Natural killer cell (primary cell): ENCODE measurements at places on chromosomes 3 and 15.

- no peak for DNase-seq
Observed at GRCh38 chr15:76100361-76100760, 40.6 kb downstream of the TMEM266 start.

DNA sequence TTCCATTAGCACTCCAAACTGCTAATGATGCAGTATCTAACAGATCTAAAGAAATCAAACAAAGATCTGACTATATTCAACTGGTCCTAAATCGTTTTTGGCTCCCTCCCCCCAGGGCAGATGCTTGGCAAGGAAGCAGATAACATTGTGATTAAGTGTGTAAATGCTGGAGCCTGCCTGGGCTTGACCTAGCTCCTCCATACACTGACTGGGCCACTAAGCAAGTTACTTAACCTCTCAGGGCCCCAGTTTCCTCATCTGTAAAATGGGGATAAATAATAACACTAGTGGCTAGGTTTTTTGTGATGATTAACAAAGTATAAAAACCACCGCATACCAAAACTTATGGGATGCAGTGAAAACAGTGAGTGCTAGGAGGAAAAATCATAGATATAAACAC lies 9.2 kb downstream of the EID1 start:
- no peak for DNase-seq

GRCh38 chr3:196399485-196399945 lies 32.7 kb downstream of the UBXN7 start:
- DNase-seq: no peak

GRCh38 chr3:62502315-62503300 lies 129.3 kb upstream of the FEZF2 start:
- DNase-seq: no peak

DNA sequence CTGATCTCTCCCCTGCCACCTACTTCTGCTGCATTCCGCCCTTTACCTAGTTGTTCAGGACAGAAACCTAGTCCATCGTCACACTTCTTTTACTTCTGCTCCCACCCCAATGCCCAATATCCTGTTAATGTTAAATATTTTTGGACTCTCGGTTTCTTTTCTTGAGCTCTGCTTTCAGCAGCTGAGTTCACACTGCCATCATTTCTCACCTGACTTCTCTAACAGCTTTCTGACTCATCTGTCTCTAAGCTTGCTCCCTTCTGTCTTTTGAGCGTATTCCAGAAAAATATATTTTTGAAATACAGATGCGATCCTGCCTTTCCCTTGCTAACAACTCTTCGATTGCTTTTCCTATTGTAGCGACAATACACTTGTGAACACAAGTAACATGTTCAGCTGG lies 183.4 kb downstream of the KLHL25 start:
- no peak for DNase-seq

- no peak for DNase-seq
Observed at GRCh38 chr3:112751564-112752512, 94.8 kb downstream of the CD200R1L start.

GRCh38 chr15:65580287-65580686 lies 30.6 kb downstream of the INTS14 start:
- no peak for DNase-seq

- DNase-seq: no peak
Observed at GRCh38 chr15:35055416-35056105, 29.5 kb downstream of the NANOGP8 start.

DNA sequence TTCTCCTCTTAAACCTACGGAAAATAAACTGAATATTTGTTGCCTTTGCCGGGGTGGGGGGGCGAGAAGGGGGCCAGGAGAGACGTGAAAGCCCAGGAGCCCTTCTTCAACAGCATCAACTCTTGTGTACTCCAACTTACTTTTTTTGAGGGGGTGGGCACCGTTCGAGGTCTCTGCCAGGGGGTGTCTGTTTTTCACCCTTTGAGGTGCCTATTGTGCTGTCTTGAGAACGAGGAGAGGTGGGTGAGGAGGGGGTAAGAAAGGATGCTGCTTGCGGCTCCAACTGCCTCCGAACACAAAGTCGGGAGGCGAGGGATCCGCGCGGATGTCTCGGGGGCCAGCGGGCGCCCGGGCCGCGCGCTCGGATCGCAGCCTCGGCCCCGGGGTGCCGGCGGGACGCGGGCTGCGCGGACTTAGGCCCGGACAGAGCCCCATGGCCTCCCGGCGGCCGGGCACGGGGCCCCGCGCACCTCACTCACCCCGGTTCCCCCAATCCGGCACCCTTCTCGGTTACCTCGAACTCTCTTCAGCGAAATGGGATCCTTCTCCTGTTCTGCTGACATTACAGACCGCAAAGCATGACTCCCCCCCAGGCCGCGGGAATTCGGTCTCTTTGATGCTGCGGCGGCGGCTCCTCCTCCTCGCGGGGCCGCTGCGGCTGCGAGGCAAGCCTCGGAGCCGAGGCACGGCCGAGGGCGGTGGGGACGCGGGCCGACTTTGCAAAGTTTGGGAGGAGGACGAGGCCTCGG lies 650 bp downstream of the PYGO1 start:
- peak; percentile 23 for DNase-seq

- DNase-seq: no peak
Observed at GRCh38 chr3:141738891-141739363, 829 bp downstream of the RNF7 start.

DNA sequence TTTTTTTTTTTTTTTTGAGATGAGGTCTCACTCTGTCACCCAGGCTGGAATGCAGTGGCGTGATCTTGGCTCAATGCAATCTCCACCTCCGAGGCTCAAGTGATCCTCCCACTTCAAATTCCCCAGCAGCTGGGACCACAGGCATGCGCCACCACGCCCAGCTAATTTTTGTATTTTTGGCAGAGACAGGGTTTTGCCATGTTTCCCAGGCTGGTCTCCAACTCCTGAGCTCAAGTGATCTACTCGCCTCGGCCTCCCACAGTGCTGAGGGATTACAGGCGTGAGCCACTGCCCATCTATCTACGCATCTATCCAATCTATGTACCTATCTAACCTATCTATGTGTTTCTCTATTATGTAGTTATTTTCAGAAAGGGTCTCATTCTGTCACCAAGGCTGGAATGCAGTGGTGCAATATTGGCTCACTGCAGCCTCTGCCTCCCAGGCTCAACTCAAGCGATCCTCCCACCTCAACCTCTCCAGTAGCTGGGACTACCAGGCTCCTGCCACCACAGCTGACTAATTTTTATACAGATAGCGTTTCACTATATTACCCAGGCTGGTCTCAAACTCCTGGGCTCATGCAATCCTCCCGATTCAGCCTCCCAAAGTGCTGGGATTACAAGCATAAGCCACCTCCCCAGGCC lies 20.2 kb upstream of the GPX1 start:
- DNase-seq: no peak

DNA sequence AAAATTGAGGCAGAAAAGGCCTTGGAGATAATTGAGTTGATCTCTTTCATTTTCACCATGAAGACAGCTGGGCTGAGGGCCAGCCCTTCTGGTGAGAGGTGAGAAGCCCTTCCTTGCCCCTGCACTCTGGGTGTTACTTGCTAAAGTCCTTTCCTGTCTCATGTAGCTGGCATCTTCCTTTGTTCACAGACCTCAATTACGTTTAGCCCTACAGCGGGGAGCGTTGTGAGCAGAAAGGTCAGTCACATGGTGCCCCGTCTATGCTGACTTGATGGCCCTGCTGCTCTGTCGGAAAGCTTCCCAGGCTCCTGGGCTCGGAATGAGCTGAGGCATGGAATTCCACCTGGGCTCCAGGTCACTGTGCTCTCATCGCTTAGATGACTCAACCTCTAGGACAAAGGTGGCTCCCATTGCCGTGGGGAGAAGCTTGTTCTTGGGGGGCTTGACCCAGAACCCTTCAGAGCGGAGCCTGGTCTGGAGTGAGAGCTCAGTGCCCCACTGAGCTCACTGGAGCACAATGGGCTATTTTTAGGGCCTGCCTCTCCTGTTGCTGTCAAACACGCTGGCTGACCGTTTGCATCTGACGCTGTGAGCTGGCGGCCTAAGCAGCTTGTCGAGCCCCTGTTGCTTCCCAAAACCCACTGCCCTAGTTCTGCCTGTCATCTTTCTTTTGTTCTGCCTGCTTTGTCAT lies 47.0 kb downstream of the RPLP1 start:
- DNase-seq: peak; percentile 19

GRCh38 chr3:146626403-146627122 lies 21.4 kb upstream of the PLSCR5 start:
- DNase-seq: no peak

GRCh38 chr15:70320482-70320881 lies 222.8 kb upstream of the TLE3 start:
- no peak for DNase-seq

DNA sequence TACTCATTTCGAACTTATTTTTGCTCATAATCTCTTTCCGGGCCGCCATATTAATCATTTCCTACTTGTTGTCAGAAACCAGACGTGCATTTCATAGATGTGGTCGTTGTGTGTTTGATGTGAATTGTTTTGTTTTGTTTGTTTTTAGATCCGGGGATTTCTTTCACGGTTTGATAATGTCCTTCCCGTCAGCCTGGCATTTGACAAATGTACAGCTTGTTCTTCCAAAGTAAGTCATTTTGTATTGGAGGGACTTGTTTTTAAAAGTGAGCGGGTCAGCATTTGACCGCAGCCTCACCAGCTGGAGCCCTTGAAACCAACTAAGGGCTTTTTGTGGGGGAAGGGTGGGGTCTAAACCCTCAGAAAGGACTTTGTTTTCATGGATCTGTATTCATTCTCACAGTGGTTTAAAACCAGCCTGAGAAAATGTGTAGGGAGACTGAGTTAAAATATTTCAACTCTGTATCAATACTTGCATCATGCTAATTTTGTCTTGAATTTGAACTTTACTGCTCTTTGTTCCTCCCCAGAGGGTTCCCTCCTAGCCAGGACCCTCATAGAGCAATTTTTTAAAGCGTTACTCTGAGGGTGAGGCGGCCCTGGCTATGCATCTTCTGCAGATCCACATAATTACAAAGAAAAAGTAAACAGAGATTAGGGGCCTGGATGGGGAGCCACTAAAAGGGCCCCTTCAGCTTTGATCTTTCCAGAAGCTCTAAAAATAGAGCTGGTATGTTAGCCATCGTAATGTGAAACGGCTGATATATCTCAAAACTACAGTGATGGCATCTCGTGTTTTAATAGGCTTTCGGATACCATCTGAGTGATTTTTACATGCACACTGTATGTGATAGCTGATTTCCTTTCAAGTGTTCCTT lies 107.9 kb downstream of the ATG7 start:
- DNase-seq: no peak

DNA sequence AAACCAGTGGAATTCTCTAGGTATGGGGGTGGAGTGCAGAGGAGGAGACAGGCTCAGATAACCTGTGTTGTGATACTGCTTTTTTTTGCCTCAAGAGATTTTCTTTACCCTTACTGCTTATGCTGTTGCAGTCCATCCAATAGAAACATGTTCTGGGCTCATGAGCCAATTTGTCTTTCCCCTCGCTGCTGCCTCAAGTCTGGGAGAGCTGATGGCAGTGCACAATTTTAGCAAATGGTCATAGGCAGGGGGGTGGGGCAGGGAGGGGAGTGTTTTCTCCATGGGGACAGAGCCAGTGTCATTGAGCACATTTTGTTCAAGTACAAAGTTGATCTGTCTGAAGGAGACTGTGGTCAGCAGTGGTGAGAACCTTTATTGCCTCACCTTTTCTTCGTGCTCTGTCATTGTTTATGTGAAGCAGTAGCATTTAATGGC lies 134.9 kb downstream of the MBNL1 start:
- DNase-seq: no peak

DNA sequence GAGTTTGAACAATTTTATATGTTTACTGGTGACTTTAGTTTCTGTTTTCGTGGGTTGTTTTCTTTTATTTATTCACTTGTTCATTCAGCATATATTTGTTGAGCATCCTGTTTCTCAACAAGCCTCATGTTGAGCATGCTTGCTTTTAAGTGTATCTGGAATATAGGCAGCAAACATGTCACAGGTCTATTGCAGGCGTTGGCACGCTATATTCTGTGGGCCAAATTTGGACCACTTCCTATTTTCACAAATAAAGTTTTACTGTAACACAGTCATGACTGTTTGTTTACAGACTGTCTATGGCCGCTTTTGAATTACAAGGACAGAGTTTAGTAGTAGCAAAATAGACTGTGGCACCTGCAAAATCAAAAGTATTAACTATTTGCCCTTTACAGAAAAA lies 89.6 kb downstream of the THRB start:
- DNase-seq: no peak
